ENCODE measurements at places on chromosomes 1 and 21.

- no peak for DNase-seq
These were observed 14.8 kb upstream of the TMEM54 start for GRCh38 chr1:32915766-32916706.

GRCh38 chr1:24142546-24143534, at the start of gene IL22RA1:
TSS of gene IL22RA1 (minus strand) at chr1:24143140. CDS start at chr1:24143082, 58 bp downstream.
- DNase-seq, result no peak

DNA sequence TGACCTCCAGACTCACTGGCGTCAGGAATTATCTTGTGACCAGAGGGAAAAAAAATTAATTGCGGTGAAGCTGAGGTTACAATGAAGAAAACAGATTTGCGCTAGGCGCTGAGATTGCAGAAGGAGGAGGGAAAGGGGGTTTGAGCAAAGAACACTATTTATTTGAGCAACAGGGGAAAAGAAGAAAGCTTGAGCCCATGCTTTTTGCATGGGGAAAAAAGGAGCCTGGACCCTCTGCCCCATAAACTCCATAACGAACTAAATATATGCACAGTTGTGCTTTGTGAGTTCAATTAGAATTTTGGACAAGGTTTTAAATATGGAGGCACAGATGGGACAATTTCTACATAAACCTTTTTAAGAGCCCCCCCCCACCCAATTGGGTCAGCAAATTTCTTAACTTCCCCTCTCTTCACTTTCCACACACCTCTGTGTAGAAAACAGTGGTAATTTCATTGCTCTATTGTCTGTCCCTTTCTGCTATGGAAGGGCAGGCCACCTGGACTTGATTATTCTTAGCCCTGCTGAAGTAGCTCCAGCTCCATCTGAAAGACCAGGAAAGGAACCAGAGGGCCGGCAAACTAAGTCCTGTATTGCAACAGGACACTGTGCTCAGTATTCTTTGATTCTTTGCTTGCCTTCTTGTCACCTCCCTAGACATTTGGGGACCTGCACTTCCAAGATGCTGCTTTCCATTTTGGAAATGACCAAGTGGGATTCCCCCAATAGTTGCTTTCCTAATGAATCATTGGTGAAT, 862 bp upstream of the ID3 start:
- DNase-seq, result no peak

- DNase-seq, result no peak
These were observed 127.2 kb downstream of the NAV1 start for GRCh38 chr1:201666102-201666501.

- DNase-seq, result no peak
These were observed 86.0 kb upstream of the MAP10 start for GRCh38 chr1:232718928-232719927.

GRCh38 chr1:241228339-241228738, 128.7 kb downstream of the RGS7 start:
- no peak for DNase-seq

- DNase-seq, result peak; percentile 36
These were observed 157.1 kb upstream of the NRIP1 start for GRCh38 chr21:15221799-15222386.

- DNase-seq, result no peak
These were observed 24.6 kb downstream of the RIPK4 start for GRCh38 chr21:41742073-41742875.
